ENCODE measurements at places on chromosomes 7 and 10. TPM values are rescaled to one million over a fixed set of nuclear protein-coding genes. Genes with fewer than 3 reads are reported as not detected.

Gene MRPS16
- 28.7 TPM for total RNA-seq

Gene SLIT1
- total RNA-seq: 0.35 TPM

Gene ADIRF
- total RNA-seq: not detected

Gene UTF1
- total RNA-seq: not detected

Gene ATOH7
- not detected for total RNA-seq

Gene SUN3
- not detected for total RNA-seq

Gene TRIL
- not detected for total RNA-seq

- DNase-seq: no peak
Measured at GRCh38 chr10:29563420-29564035, 71.2 kb downstream of the SVIL start.

DNA sequence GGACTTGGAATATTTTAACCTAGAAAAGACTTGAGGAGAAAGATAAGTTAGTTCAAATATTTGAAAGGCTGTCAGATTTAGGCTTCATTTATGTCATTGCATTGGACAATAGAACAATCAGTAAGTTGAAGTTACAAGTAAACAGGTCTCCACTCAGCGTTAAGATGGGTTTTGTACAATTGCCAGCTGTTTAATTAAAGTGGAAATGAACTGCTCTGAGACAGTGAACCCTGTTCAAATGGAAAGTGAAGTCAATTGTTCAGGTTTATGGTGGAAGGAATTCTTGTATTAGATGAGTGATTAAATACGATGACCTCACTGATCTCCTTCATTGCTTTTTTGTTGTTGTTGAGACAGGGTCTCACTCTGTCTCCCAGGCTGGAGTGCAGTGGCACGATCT, 151.7 kb downstream of the PLXDC2 start:
- DNase-seq: no peak

- no peak for DNase-seq
Measured at GRCh38 chr10:52780391-52781155, 8.0 kb upstream of the MBL2 start.

DNA sequence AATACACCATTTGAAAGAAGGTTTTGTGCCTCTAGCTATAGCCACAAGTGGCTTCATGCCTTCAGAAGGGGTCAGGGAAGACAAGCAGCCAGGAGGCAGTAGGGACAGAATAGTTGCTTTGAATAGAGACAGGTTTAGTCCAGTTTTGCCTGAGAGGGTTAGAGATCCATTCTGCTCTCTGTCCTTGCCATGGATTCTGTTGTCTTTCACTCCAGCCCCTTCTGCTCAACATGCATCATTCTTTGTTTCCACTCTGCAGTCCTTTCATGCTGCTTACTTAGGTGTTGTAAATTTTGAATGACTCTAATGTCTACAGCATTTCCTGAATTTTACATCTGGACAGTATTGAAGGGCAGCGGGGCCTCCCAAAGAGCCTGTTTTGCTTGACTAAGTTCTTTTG, 60.3 kb downstream of the CNTNAP2 start:
- DNase-seq: no peak

GRCh38 chr10:101536800-101537199, 51.3 kb downstream of the POLL start:
- DNase-seq: no peak

DNA sequence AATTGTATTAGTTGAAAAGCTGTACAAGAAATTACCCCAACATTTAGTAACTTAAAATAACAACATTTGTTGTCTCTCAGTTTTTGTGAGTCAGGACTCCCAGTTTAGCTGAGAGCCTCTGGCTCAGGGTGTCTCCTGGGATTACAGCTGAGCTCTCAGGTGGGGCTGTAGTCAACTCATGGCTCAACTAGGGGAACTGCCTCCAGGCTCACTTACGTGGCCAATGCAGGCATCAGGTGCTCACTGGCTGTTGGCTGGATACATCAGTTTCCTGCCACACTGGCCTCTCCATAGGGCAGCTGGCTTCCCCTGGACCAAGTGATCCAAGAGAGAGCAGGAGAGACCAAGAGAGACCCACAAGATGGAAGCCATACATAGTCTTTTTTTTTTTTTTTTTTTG, 17.5 kb downstream of the CCNY start:
- no peak for DNase-seq

DNA sequence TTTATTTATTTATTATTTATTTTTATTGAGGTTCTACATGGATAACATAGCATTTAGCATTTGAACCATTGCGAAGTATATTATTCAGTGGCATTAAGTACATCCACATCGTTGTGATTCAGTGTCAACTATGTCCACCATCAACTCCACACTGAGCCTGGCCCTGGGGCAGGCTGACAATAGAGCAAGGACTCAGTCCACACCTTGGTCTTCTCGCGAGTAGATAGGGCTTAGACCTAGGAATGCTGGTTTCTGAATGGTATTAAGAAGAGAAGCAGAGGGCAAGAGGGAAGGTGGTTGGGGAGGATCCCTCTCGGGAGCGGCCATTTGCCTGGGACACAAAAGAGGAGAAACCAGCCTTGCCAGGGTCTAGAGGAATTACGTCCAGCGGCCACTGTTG, 599.2 kb upstream of the MGMT start:
- no peak for DNase-seq

- no peak for DNase-seq
Measured at GRCh38 chr7:112481833-112482670, 1.3 kb downstream of the LSMEM1 start.

DNA sequence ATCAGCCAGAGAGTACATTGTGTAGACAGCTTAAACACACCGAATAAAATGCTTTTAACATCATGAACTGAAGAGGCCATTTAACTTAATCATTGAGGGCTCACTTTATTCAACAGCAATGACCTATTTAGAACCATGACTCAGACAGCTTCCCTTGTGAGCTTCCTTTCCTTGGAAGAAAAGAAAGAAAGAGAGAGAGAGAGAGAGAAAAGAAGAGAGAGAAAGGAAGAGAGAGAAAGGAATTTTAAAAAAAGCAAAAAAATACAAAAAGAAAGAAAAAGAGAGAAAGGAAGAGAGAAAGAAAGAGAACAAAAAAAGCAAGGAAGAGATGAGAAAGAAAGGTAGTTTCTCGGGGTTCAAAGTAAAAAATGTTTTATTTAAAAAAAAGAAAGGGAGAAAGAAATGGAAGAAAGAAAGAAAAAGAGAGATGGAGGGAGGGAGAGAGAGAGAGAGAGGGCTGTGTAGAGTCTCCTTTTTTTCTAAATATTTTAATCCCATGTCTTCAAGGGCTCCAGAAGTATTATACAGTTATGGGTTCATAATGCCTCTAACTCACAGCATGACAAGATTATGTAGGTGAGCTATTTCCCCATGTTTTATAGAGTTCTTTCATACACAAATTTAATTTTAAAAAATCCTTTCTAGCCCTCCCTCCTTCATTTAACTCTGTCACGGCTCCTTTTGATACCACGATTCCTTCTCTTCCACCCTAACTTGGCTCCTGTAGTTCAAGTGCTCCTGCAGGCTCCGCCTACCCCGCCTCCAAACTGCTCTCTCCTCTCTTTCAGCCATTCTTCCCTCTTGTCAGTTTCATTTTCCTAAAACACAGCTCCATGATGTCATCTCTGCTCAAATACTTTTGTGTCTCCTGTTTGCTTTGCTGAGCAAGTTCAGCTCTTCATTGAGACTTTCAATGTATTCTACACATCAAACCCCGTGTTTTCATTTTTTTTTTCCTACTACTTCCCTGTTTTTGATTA, 85.5 kb downstream of the PRTFDC1 start:
- DNase-seq: no peak

GRCh38 chr10:61821693-61822092, 79.8 kb upstream of the ARID5B start:
- no peak for DNase-seq

DNA sequence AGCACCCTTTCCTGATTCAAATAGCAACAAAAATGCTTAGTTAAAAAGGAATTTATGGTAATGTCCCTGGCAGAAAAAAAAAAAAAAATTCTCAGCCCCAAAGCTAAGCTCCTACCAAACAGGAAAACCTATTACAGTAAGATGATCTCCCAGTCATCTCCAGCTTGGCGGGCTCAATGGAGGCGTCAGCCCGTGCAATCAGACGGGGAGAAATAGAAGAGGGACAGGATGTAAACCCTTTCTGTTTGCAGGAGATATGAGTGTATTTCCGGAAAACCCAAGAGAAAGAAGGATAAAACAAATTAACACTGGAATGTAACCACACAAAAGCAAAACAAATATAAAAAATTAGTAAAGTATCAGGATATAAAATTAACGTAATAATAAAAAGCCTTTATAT, 242.8 kb downstream of the TCERG1L start:
- no peak for DNase-seq

- no peak for DNase-seq
Measured at GRCh38 chr10:87803328-87803727, 14.7 kb downstream of the ATAD1 start.

- DNase-seq: no peak
Measured at GRCh38 chr10:70478191-70479164, at the start of gene PALD1. Gene PALD1, plus strand, starts transcription at chr10:70478767. Its CDS starts 47,185 bp downstream, at chr10:70525952.

DNA sequence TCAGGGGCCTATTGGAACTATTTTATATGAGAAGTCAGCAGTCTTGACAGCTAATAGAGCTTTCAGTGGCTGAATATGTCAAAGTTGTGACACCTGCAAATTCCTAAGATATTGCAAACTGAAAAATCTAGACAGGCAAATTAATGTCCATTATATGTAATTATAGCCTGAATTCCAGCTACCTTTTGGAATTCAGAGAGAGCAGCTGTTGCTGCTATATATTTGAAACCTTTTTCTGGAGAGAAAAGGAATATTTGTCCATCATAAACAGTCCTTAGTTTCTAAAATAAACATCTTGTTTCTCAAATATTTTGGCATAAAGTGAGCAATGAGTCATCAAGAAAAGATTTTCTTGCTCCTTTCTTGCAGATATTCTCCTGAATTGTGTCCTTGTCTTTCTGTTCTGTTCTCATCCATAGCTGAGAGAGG, 408.9 kb upstream of the SEMA3D start:
- DNase-seq: no peak

GRCh38 chr7:49873420-49873819, 100.0 kb downstream of the VWC2 start:
- no peak for DNase-seq

DNA sequence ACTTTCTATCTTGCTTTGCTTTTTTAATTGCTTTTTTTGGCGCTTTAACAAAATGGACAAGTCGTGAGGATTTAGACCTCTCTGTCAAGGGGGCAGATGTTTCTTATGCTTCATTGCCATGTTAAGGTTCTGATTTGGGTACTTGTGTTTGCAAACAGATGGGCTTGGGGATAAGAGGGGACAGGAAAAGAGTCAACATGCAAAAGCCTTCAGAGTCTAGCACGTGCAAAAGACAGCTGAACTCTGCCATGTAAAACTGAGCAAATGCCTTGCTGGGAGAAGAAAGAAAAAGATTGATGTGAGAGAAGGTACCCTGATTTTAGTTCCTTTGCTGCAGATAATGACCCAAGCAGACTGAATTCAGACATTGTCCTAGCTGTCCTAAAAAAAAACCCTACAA, 173.1 kb downstream of the KIAA1217 start:
- no peak for DNase-seq

DNA sequence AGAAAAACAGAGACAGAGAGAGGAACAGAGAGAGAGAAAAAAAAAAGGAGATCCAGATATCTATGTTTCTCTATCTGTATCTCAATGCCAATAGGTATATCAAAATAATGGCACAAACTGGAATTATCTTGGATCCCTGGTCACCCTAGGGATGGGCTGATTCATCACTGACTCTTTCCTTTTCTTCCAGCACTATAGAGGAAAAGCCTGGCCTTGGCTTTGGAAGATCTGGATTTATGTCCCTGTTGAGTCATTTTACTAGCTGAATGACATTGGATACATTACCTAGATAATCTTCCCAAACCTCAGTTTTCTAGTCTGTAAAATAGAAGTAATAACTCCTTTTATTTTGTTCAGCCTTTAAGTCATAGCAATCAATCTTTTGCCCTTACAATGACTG, 152.8 kb upstream of the GDF10 start:
- no peak for DNase-seq

DNA sequence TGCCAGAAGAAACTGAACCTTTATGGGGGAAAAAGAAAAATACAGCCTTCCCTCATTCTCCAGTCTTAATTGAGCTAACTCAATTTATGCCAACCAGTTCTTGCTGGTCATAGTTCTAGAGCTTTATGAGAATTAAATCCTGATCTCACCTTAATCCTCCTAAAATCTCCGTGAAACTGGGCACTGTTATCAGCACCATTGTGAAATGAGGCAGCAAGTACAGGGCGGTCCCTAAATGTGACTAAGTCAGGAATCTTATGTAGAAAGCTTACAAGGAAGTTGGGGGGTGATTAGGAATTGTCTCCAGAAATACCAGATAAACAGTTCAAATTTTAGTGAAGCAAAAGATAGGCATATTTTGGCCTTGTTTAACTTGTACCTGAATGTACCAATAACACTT, 10.7 kb upstream of the INSYN2A start:
- no peak for DNase-seq

DNA sequence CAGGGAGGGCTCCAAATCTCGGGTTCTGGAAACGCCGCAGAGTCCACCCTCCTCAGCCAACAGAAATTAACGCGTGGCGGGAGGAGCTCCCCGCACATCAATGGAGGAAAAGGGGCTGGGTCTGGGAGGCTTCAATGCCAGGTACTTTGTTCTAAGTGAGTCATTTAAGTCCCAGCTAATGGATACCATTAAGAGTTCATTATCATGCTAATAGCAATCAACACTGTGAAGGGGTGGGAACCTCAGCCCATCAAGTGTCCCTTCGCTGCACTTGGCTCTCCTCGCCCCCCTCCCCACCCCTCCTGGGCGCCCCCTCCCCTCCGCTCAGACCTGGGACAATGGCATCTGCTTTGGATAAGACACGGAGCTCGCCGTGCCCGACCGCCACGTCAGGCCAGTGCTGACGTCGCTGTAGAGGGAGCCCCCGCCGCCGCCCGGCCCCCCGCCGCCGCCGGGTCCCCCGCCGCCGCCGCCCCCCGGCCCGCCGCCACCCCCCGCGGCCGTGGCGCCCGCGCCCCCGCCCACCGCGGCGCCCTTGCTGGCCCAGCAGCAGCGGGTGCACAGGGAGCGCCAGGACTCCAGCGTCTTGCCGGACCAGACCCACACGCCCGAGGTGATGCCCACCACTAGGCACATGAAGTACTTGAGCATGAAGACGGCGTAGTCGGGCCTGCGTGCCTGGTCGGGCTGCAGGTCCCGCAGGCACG, 2.9 kb downstream of the FZD8 start:
- DNase-seq: no peak

GRCh38 chr7:124032369-124033094, at the start of gene TMEM229A:
Gene TMEM229A, minus strand, starts transcription at chr7:124033067. Its CDS starts 64 bp downstream, at chr7:124033003.
- DNase-seq: no peak

DNA sequence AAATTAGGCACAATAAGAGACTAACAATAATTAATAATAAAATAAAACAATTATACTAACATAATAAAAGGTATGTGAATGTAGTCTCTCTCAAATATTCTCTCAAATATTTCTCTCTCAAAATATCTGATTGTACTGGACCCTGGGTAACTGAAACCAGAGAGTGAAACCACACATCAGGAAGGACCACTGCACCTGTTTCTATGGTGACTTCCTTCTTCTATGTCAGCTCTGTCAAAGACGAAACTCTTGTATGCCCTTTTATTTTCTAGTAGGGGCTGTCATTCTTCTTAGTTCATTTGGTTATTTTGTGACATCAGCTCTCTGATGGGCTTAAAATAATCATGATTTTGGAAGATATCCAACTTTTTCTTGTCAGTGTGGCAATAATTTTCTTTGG, 428.0 kb upstream of the TPK1 start:
- DNase-seq: no peak
